HFFc6 (cell line): ENCODE measurements at places on chromosomes 4 and X.

- no peak for DNase-seq
Measured at GRCh38 chr4:142230991-142231390, 594.6 kb downstream of the IL15 start.

- DNase-seq, result no peak
Measured at GRCh38 chrX:150694738-150695410, 1.7 kb downstream of the MTMR1 start.

- no peak for DNase-seq
Measured at GRCh38 chr4:146071390-146071789, 104.1 kb upstream of the LSM6 start.

- DNase-seq, result no peak
Measured at GRCh38 chr4:58825278-58825677, 1715.1 kb upstream of the IGFBP7 start.

GRCh38 chr4:30354605-30355004 is 365.6 kb upstream of the PCDH7 start:
- DNase-seq, result no peak

GRCh38 chr4:8459867-8460445 is 19.4 kb downstream of the TRMT44 start:
- no peak for DNase-seq

DNA sequence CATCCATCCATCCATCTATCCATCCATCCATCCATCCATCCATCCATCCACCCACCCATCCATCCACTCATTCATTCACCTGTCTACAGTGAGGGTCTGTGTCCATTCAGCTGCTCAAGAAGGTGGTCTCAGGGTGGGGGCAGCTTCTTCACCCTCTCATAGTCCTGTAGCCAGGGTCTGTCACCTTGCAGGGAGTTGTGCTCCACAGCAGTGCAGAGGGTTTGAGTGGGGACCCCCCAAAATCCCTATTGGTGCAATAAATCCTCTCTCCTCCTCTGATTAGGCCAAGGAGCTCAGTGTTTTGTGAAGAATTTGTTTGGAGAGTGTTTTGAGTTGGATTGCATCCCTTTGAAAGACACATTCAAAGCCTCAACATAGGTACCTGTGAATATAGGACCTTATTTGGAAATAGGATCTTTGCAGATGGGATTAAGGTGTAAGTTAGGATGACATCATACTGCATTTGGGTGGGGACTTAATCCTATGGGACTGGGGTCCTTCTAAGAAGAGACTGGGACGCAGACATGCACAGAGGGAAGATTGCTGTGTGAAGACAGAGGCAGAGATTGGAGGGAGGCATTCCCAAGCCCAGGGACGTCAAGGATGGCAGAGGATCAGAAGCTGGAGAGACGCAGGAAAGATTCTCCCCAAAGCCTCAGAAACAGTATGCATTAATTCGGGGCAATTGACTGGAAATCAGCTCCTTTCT is 12.0 kb downstream of the P2RY8 start:
- no peak for DNase-seq

DNA sequence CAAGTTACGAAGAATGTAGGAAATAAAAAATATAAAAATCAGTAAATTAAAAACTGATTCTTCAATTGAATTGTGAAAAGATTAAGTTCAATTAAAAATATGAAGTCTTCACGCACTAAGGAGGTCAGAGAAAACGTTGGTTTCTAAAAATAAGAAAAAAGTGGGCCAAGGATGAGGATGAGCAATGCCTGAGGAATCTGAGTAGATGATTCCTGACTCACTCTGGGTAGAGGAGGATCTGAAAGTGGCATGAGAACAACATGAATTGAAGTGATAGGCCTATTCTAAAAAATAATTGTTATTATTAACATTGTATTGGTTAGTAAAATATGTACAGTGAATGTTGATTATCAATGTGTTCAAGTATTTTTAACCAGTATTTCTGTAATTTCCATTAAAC is 444.2 kb downstream of the GRIA2 start:
- peak; percentile 20 for DNase-seq

- no peak for DNase-seq
Measured at GRCh38 chr4:145107126-145107525, 9.0 kb downstream of the ABCE1 start.

DNA sequence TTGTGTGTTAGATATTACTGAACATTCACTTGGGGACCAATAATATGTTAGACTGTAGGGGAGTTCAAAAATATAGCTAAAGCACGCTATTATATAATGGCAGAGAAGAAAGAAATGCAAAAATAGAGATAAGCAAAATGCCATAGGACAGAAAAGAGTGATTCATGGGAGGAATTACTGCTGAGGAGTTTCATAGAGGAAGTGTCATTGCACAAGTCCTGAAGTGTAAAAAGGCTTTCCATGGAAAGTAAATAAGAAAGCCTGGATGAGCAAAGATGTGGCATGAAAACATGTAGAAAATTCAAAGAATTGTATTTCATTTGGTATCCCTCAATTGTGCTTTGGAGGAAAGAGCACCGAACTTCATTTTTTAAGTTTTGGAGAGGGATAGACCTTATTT is 14.5 kb downstream of the HMGB2 start:
- DNase-seq, result peak; percentile 22
